Bone marrow (tissue), 2 donors: ENCODE measurements at places on chromosomes 12 and 14.
A peak's percentile ranks its signal among the peaks of the same experiment; 100 is the strongest.

DNA sequence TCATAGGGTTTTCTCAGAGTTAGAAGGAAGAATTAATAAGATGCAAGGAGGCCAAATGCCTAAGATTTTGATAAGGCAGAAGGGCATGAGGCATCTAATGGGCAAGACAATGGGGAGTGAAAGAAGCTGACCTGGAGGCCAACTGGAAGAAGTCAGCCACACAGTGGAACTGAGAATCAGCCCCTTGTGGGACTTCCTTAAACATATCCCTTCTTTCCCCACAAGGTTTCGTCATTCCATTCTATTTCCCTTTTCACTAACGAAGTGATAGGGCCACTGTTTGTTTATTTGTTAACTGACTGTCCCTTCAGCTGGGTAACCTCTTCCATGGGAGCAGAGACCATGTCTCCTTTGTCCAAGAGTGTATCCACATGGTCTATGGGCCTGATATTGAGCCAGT is 86.2 kb downstream of the HELB start:
- no peak for DNase-seq

DNA sequence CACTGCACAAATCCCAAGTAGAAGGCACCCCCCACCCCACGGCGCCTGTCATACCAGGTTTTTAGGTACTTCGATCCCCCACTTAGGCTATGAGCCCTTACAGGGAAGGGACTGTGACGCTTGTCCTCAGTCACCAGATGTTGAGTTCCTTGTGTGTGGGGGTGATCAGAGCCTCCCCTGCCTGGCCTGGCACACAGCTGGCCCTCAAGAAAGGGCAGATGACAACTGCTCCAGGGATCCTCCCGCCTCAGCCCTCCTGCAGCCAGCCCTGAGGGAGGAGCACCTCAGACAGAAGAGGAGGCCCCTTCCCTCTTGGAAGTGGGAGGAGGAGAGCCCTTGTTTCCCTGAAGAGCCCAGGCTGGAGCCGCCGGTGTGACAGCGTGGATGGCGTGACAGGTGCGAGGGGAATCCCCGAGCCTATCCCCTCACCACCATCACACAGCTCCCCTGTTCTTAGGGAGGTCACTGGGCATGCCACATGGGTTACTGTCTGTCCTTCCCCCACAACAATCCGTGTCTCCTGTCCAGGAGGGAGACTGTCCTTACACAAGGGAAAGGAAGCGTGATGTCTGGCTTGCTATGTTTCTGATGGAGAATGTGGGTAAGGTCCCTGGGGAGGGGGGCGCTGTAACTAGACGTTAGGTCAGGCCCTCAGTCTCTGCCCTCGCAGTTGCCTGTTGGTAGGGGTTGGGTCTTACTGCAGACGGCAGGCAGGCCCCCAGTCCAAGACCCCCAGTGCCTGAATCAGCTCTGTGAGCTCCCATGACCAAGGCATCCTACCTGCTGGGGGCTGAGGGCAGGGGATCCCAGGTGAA is 31.4 kb downstream of the P2RX4 start:
- peak; percentile 8 for DNase-seq

- DNase-seq, result no peak
These were observed 75.9 kb downstream of the DUSP16 start for GRCh38 chr12:12486661-12487240.

GRCh38 chr12:93573552-93574223 is 1.2 kb downstream of the SOCS2 start:
- DNase-seq, result no peak

- no peak for DNase-seq
These were observed 41.3 kb upstream of the CTDSP2 start for GRCh38 chr12:57887631-57888408.

DNA sequence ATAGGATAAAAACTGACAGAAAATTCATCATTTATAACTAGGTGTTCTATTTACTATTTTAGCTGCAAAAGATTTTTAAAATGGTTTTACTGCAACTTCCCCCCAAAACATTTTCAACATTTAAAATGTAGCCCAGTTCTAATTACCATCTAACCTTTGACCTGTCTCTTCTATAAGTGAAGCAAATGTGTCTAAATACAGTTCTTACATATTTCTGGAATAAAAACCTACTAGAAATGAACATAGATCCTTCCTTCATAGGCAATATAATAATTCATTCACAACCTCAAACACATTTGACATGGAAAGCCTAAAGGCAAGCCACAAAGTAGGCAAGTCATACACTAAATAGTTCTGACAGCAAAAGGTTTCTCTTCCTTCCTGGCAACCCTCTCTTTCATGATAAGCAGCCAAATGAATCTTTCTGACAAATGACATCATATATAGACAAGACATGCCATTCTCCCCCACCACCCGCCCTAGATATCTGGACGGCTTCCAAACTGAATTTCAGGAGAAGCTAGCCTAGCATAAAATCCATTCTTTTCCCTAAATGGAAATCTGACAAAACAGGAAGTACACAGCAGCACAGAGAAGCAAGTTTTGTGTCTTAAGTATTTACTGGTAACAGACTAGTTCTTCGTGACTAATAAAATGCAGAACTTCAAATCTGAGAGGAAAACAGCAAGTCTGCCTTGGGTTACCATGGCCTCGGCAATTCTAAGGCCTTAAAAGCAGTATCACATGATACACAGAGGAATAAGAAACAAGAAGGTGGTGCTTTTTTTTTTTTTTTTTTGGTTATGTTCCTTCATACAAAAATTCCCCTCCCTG is 17.2 kb upstream of the ARID4A start:
- peak; percentile 88 for DNase-seq

DNA sequence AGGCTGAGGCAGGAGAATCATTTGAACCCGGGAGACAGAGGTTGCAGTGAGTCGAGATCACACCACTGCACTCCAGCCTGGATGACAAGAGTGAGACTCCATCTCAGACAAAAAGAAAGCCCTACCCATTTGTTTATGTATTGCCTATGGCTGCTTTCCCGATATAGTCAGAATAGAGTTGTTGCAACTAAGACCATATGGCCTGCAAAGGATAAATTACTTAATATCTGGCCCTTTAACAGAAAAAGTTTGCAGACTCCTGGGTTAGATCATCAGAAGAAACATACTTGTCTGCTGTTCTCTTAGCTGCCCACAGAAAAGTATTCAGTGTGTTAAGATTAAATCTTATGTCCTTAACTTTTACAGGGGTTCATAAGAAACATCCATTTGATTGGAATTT is 122.4 kb upstream of the VASH1 start:
- no peak for DNase-seq

DNA sequence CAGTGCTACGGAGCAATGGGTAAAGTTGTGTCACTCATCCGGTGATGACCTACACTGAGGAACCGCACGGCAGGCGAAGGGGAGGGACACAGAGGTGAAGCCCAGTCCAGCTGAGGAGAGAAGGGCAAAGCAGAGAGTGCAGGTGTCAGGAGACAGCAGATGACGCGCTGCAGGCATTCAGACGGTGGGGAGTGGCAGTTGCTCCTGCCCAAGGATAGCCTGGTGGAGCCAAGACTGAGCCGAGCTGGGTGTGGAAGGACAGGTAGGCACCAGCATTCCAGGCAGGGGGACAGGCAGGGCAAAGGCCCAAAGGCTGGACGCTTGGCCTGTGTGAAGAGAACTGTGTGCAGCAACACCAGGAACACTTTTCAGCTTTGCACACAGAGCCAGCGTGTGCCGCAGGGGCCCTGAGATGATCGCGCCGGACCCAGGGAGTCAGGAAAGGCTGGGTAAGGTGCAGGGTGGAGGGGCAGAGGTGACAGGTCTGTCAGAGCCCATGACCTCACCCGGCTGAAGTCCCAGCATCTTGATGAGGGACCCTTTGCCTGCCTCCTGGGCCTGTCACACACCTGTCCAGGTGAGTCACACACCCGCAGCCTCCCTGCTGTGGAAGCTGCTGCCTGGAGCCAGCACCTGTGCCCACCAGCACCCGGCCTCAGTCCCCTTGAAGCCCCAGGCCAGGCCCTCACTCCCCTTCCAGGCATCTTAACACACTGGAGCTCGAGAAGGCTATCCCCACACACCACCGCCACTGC is 48.4 kb downstream of the TSPAN11 start:
- no peak for DNase-seq

GRCh38 chr14:54489318-54489683 is 521 bp upstream of the GMFB start:
- DNase-seq, result no peak

- no peak for DNase-seq
These were observed 614.9 kb downstream of the VRK1 start for GRCh38 chr14:97411938-97412612.

- DNase-seq, result no peak
These were observed 7.5 kb downstream of the NTF3 start for GRCh38 chr12:5439371-5439771.

DNA sequence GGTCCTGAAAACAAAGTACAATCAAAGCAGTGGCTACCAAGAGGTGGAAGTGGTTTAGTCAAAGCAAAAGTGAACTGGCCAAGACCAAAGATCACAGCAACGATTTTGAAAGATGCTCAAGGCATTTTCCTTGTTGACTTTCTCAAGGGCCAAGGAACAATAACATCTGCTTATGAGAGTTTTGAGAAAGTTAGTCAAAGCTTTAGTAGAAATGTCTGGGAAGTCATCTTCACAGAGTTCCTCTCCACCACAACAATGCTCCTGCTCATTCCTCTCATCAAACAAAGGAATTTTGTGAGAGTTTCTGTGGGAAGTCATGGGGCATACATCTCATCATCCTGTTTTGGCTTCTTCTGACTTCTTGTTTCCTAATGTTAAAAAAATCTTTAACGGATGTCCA is 80.1 kb downstream of the PLEKHA5 start:
- DNase-seq, result no peak

- DNase-seq, result no peak
These were observed 74.2 kb downstream of the RBM19 start for GRCh38 chr12:113891739-113892520.

GRCh38 chr12:52796839-52797528 is 1.1 kb upstream of the KRT3 start:
- no peak for DNase-seq

DNA sequence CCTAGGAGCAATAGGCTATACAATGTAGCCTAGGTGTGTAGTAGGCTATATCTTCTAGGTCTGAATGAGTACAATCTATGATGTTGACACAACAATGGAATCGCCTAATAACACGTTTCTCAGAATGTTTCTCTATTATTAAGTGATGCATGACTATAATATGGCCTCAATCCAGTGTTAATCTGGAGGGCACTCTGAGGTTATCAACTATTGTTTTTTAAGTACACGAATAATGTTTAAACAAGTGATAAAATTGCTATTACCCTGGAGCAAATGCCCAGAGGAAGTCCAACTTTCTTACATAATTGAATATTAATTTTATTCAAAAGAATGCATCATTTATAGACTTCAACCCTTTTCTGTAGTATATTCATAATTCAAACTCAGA is 16.4 kb upstream of the CNIH1 start:
- DNase-seq, result no peak

GRCh38 chr14:86798330-86798729 is 1194.7 kb downstream of the GALC start:
- DNase-seq, result no peak

DNA sequence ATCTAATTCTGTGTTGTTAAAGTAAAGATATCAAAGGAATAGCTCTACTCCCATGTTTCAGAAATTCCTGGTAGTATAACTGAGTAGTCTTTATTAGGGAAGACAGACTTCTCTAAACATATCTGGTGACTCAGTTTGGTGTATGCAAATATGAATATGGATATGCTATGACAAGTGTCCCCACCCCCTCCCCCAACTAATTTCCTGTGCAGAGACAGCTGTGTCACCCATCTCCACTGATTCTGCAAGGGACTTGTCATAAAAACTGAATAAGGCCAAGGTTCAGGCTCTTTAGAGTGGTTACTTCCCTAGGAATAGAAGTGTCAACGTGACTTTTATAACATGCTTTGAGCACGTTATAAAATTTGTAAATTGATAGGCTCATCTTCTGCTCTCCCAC is 429.1 kb downstream of the DAD1 start:
- no peak for DNase-seq

- DNase-seq, result no peak
These were observed 123.7 kb upstream of the DHRS4 start for GRCh38 chr14:23829736-23830471.

GRCh38 chr12:22971701-22972191 is 346.8 kb downstream of the ETNK1 start:
- DNase-seq, result no peak

DNA sequence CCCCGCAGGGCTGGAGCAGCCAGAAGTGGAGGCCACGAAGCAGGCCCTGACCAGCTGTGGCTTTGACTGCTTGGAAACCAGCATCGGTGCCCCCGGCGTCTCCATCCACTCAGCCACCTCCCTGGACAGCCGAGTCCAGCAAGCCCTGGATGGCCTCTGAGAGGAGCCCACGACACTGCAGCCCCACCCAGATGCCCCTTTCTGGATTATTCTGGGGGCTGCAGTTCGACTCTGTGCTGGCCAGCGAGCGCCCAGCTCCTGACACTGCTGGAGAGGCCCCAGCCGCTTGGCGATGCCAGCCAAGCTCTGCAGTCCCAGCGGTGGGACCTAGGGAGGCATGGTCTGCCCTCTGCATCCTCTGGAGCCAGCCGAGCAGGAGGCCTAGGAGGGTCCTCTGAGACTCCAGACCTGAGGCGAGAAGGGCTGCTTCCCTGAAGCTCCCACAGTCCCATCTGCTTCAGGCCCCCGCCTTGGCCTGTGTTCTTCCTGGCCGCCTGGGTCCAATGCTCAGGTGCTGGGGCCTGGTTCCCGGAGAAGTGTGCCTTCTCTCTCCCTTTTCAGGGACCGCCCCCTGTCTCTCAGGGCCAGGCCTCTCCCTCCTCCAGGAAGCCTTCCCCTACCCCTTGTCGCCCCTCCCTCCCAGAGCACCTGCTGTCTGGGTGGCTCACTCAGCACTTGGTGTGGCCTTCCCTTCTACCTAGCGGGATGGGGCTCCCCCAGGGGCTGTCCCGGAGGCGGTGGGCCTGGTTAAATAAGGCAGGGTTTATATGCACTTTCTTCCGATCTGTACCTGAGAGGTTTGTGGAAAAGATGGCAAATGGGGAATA is 23.0 kb downstream of the MVK start:
- DNase-seq, result no peak

DNA sequence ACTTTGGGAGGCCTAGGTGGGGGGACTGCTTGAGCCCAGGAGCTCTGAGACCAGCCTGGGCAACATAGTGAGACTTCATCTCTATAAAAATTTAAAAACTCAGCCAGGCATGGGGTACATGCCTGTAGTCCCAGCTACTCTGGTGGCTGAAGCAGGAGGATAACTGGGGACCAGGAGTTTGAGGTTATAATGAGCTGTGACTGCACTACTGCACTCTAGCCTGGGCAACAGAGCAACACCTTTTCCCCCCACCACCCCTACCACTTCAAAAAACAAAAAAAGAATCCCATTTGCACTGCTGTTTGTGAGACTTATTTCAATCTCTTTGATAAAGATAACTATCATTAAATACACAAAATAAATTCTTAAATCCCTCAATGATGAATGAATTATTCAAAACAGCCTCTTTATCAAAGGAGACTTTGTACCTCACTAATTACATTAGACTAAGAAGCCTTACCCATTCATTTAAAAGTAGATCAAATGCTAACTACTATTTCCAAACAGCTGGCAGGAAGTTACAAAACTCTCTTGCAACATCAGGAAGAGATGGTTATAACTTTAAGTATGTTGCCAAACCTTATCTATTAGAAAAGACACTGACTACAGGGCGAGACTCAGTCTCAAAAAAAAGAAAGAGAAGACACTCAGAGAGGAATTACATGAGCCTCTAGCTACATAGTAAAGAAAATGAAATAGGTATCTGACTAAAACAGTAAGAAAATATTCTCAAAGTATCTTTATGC is 14.7 kb downstream of the BLTP3B start:
- DNase-seq, result no peak

GRCh38 chr12:80241576-80242273 is 142.4 kb downstream of the OTOGL start:
- DNase-seq, result no peak
